ENCODE measurements at places on chromosomes 4 and X.

GRCh38 chr4:145498430-145498829 is 16.8 kb downstream of the SMAD1 start:
- DNase-seq = no peak

- no peak for DNase-seq
Measured at GRCh38 chr4:146437778-146438177, 84.0 kb downstream of the SLC10A7 start.

DNA sequence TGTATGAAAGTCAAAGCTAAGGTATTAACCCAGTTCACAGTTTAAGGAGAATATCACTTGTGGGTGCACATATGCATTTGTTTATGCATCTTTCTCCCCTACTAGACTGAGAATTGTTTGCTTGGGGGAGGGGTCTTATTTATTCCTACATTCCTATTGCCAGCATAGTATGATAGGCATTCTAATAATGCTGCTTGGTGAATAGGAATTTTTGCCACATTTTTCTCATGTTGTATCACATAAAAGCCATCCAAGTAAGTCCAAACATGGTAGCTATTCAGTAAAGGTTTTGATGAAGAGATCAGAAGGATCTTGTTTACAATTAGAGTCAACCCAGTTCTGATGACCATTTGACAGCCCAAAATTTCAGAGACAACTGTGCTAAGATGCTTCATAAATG is 48.6 kb downstream of the ASB9 start:
- no peak for DNase-seq

- no peak for DNase-seq
Measured at GRCh38 chr4:129926936-129927335, 831.0 kb downstream of the C4orf33 start.

DNA sequence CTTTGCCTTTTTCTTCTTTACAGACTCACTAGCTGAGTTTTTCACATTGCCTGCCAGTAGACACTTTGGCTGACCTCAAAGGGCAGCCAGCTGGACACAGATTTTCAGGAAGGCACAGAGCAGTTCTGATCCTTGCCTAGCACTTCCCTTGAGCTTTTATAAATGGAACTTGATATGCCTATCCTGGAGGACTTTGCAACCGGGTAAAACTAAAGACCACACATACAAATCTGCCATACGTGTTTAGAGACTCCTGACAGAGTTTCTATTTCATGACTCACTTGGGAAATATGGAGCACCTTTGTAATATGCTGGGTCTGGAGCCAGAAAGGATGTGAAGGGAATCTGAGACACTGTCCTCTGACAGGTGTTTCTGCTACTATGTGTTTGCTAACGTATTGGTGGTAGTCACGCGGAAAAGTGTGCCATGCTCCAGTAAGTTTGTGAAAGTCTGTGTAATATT is 56.7 kb upstream of the RASSF6 start:
- DNase-seq = no peak

DNA sequence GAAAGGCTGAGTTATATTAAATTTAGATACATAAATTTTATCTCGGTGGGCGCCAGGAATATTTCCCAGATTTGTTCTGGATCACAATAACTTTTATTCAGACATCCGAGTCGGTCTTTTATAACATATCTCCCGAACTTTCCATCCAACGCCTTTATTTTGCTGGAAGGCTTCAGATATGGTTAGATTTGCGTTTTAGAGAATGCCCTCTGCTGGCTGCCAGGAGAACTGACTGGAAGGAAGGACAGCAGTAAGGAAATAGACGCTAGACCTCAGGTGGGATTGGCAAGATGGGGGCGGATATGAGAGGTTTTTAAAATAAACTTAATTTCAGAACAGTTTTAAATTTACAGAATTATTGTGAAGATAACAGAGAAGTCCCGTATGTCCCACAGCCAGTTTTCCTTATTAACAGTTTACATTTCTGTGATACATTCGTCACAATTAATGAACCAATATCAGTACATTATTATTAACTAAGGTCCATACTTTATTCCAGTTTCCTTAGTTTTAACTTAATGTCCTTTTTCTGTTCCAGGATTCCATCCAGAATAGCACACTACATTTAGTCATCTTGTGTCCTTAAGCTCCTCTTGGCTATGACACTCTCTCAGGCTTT is 4.6 kb upstream of the KANTR start:
- DNase-seq = no peak

DNA sequence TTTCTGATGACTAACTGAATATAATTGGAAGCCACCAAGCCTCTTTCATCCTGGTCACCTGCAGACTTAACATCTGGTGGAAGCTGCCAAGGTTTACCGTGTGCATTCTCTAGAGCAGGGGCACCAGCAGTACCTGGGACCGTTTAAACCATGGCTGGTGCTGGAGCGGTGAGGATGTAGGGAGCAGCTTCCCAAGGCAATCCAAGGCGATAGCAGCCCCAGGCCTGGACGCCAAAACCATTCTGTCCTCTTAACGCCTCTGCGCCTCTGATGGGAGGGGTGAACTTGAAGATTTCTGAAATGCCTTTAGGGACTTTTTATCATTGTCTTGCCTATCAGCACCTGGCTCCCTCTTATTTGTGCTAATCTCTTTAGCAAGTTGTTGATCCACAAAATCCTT is 37.3 kb upstream of the SPANXN2 start:
- DNase-seq = no peak

Measured in stimulated activated CD4-positive, alpha-beta T cell treated with anti-CD3 and anti-CD28 coated beads, Interleukin-15, amount 100 ng/mL, for 1 hour (primary cell).